ENCODE measurements at places on chromosomes 4 and X.
A peak's percentile ranks its signal among the peaks of the same experiment; 100 is the strongest.

DNA sequence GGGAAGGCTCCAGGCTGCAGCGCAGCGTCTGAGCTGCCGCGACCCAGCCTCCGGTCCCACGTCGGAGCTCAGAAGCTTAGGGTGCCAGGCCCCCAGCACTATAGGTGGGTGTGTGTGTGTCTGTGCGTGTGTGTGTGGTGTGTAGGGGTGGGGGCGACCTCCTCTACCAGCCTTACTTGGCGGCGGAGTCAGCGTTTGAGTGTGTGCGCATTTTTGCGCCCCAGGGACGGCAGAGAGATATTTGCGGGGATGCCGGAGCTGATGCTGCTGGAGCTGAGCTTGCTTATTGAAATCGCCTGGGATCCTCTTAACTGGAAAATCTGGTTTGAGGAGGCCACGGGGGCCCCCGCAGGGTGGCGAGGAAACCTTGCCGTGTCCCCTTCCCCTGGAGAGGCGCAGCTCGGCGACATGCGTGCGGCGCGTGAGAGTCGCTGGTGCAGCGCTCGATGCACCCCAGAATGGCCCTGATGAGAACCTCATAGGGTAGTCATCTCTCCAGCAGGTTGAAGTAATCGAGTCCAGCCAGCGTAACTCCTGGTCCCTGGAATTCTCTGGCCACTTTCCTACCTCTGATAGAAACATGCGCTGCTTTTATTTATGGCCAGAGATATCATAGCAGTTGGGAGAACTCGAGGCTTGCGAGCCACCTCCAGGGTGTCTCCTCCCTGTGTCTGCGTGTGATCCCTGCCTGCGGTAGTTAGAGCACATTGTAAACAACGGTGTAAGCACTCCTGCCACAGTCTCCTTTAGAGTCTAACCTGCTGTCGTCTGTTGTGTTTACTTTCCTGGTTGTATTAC lies 2.7 kb downstream of the ADGRL3 start:
- DNase-seq = no peak

- DNase-seq = no peak
Observed at GRCh38 chr4:2914256-2915126, 48.7 kb downstream of the NOP14 start.

GRCh38 chrX:84357296-84357695 lies 145.0 kb downstream of the HDX start:
- no peak for DNase-seq

DNA sequence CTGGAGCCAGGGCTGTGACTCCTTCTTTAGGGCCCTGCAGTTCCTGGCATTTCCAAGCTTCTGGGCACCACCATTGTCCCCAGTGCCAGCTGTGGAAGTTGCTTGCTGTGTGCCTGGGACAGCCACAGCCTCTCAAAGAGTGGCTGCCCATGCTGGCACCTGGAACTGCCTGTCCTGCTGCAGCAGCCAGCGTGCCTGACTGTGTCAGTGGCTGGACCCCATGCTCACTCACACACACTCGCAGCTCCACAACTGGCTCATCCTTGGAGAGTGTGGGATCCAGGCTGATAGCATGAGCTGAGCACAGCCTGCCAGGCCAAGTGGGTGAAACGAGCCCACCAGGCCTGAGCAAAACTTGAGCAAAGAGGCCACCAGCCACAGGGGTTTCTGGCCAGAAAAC lies 1107.6 kb downstream of the C4orf33 start:
- no peak for DNase-seq

- no peak for DNase-seq
Observed at GRCh38 chr4:142124874-142125273, 488.5 kb downstream of the IL15 start.

- peak; percentile 15 for DNase-seq
Observed at GRCh38 chrX:149871940-149872339, 9.0 kb upstream of the MAGEA8 start.

GRCh38 chr4:73311428-73311827 lies 52.8 kb upstream of the ANKRD17 start:
- no peak for DNase-seq

GRCh38 chrX:1430451-1430850 lies 22.3 kb downstream of the ASMTL start:
- no peak for DNase-seq

DNA sequence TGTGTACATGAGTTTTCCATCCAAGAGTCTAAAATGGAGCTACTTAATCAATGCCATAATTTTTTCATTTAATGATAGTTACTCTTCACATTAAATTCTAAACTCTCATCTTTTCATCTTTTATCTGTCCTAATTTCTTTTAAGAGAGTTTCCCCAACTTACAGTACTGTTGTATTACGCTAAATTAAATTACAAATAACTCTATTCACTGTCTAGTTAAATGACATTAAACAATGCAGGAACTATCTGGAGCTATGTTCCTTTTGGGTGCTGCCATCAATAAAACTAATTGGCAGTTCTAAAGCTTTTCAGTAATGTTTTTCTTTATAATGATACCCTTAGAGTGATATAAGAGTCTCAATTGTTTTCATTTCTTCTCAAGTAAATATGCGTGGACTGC lies 227.6 kb downstream of the ANKRD50 start:
- no peak for DNase-seq

DNA sequence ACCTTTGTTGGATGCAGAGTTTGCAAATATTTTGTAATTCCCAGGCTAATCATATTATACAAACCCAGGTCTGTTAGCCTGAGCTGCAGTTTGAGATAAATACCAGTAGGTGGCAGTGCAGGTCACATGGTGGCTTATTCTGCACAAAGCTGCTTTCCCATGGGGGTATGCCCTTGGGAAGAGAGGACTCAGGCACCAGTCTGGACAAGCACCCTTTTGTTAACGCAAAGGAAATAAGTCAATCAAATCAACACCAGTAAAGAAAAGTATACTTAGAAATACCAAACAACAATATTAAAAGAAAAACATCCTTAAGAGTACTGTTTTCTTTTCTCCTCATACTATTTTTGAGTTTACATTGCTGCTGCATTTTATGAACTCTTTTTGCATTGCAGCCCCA lies 389.0 kb upstream of the ZFP42 start:
- DNase-seq = no peak

DNA sequence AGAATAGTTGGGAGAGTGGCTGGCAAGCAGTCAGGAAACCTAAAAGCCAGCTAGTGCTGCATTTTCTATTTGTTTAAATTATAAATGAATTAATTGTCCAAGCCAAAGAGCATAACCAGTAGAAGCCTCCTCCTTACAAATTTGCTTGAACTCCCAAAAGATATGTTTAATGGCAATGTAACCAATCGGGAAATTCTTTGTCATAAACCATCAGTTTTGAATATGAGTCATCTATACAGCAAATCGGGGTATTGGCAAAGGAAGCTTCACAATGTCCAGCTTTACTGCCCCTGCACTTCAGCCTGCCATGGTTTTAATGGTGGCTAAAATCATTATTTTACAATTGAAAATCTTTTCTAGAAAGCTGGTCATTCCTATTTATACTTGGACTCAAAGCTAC lies 216.6 kb downstream of the SHROOM3 start:
- DNase-seq = no peak

- DNase-seq = no peak
Observed at GRCh38 chrX:79162076-79162475, 17.6 kb downstream of the GPR174 start.

DNA sequence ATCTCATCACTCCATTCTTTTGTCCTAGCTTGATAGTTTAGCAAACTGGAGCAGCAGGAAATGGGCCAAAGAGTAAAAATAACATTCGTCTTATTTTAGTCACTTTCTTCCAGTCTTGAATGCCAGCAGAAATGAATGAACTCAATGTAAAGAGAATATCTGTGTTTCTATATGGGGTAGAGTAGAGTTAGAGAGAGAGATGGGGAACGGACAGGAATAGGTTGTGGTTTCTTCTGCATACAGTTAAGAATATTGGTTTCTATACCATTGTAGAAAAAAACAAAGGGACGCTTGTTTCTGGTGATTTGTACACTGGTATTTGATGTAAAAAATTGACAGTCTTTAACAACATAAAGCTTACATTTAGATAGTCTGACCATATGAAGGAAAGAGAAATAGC lies 8.9 kb downstream of the GPR174 start:
- DNase-seq = no peak

- no peak for DNase-seq
Observed at GRCh38 chr4:68869274-68869773, 53.5 kb downstream of the UGT2B10 start.

DNA sequence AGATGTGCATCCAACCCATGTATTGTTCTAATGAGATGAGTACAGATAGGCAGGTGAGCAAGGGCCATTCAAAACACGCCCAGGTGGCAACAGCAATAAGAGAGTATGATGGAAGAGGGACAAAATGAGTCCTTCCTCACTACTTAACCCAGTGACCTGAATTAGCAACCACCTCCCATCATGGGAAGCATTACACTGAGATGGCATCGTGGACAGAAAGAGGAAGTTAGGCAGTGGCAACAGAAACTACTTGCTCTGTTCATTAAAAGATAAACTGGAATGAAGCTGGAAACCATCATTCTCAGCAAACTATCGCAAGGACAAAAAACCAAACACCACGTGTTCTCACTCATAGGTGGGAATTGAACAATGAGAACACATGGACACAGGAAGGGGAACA lies 17.2 kb downstream of the RXFP1 start:
- no peak for DNase-seq

- DNase-seq = no peak
Observed at GRCh38 chr4:89056953-89057398, at the start of gene FAM13A. Gene FAM13A, minus strand, starts transcription at chr4:89057185. Its CDS starts 221 bp downstream, at chr4:89056964.

Data from stimulated activated CD4-positive, alpha-beta T cell treated with anti-CD3 and anti-CD28 coated beads, Interleukin-15, amount 100 ng/mL, for 1 hour (primary cell).